ENCODE measurements at places on chromosomes 2 and 18. TPM values are rescaled to one million over a fixed set of nuclear protein-coding genes. Genes with fewer than 3 reads are reported as not detected.

DNA sequence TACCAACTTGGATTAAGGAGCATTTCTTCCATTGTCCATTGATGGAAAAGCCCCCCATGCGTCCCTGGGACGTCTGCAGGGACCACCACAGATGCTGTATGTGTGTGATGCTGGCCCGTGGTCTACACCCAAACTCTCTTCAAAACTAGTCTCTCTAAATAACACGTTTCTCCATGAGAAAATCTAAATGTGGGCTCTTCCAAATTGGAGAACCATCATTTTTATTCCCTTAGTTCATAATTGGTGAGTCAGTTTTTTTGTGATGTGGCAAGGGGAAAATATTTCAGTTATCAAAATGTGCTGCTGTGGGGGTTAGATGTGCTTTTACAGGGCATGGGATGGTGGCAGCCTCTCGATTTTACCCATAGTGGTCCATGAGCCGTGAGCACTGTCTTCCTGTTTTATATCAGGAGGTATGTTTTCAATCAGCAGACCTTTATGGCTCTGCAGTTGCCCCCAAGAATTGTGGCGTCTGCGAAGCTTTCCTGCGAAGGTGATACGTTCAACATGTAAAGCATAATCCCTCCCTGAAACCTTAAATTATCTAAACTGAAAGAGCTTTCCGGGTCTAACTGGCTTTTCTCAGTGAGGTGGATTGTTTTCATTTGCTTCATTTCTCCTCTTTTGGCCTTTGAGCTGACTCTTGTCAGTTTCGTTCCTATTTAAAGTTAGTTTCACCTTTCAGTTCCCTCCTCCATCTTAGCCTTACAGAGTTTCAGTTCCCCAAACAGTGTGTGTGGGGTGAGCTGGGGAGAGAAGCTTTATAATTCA, 78.4 kb downstream of the SETBP1 start:
- DNase-seq, result no peak

DNA sequence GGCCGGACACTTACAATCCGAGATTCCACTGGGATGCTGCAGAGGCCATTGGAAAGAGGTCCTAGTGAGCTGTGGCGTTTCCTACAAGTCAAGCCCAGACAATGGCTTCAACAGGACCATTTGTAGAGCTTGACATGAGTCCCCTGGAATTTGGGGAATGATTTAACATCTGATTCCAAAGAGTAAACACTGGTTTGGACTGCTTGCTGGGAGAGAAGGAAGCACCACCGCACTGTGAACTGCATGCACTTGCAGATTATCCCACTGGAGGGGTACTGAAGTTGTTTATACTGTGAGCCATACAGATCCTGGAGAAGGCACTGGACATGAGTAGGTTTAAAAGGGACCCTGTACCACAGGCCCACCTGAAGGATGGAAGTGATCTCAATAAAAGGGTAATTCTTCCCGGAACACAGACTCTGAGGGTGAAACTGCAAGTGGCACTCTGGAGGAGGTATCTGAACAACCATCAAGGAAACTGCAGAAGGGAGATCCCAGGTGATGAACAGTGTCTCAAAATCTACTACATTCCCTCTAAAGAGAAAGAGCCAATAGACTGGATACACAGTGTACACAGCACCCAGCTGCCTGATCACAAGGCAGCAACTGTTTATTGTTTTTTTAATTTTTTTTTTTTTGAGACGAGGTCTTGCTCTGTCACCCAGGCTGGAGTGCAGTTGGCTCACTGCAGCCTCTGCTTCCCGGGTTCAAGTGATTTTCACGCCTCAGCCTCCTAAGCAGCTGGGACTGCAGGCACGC, 4.3 kb upstream of the RAB6C start:
- DNase-seq, result no peak

DNA sequence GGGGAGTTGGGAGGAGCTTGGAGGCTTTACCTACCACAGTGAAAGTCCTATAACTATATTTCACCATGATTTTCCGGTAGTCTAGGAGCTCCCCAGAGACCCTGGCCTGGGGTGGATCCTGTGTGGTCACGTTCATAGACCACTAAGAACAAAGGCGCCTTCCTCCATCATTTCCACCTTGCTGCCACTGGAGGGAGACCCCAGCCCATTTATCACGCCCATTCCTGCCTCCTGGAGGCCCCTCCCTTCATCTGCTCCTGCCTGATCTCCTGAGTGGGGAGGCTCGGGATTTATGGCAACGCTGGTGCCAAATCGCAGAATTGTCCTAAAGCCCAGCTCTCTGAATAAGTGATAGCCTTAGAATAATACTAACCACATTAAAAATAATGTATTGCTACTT, 507.6 kb upstream of the SPHKAP start:
- DNase-seq, result no peak

The TTR gene
- 0.56 TPM for total RNA-seq
